Progenitor cell of endocrine pancreas (in vitro differentiated cells): ENCODE measurements at places on chromosomes 1 and 21.

DNA sequence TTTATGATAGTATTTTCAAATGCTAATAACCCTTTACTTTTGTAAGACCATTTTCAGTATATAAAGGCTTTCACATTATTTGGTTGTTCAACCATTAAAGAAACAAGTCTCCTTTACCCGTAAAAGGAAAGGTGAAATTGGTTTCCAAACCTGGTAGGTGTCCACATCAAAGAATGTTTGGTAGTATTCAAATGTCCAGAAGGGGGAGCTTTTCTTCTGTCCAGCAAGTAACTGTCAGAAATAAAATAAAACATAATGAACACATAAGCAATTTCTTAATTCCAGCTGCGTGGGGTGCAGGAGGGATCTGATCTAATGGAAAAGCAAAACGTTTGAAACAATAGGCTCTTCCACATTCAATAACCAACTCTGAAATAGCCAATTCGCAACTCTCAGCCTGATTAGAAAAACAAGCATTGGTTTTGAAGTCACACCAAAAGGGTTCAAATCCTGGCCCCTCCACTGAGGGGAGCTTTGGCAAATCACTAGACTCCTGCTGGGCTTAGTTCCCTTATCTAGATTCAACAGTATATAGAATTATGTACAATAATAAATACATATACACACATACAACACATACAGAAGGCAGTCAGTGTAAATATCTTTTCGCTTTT lies 11.0 kb downstream of the YIPF1 start:
- DNase-seq: no peak

GRCh38 chr1:223755992-223756775 lies 43.8 kb downstream of the CAPN2 start:
- DNase-seq: no peak

DNA sequence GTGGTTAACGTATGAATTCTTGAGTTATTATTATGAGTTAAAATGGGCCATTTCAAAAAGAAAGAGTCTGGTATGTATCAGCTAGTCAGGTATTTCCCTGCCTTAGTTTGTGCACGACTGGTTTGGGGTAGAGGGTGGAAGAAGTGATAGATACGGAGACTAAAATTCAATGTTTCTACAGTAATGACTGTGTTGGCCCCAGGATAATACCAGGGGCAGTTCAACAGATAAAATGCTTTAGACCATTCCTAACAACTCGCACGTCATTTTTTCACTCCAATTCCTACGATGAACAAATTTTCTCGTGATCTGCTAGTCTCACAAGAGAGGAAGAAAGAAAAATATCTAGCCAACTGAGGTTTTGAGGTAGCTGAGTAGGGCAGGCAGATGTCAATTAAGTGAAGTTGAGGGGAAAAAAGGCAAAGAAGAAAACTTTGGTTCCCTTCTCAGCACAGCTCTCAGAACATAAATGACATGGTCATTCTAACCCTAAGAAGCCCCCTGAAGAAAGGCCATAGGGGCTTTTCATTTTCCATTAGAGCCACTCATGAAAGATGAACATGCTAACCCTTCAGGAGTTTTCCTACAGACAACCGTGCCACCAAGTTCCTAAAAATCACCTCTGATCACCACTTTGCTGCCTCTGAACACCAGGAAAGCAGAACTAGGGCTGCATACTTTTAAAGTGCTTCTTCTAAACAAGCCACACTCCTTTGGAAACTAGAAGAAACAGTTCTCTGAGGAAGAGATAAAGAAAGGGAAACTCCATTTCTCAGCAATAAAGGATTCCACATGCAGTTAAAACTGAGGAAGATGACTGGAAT lies 5.6 kb downstream of the MCOLN2 start:
- DNase-seq: no peak

GRCh38 chr1:94660994-94661393 lies 119.4 kb upstream of the F3 start:
- no peak for DNase-seq

DNA sequence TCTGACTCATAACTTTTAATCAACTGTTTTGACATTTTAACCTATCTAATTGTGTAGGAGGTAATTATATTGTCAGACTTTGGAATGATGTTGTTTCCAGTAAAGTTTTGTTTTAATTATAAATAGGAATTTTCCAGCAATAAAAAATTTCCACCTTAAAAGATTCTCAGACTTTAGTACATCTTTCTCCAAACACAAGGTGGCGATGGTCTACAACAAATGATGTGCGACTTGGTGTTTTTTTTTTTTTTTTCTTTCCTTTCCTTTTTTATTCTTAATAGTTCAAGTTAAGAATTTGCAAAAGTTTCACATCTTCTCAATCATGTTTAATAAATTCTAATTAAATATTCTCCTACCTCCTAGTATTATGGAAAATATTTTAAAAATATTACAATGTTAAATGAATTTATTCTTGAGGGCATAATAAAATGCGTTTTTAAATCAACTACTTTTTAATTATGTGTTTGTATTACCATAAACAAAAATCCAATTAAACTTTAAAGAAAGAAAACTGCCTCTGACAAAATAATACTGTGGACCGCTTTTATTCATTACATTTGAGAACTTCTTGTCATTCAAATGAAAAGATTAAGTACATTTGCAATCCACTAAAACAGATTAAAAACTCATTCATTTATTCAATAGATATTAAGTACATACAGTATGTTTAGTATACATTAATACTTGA lies 4.4 kb upstream of the ADAMTS1 start:
- no peak for DNase-seq

- no peak for DNase-seq
Measured at GRCh38 chr1:90725657-90726424, 8.7 kb upstream of the BARHL2 start.
